ENCODE measurements at places on chromosomes 12 and 14. TPM values are rescaled to one million over a fixed set of nuclear protein-coding genes. Genes with fewer than 3 reads are reported as not detected.

The TAS2R7 gene
- not detected for total RNA-seq

The AQP2 gene
- not detected for total RNA-seq

The OTUB2 gene
- total RNA-seq, result 0.25 TPM

The PRPH gene
- not detected for total RNA-seq

The TAS2R42 gene
- not detected for total RNA-seq

The NT5DC3 gene
- 4.7 TPM for total RNA-seq

The OTOGL gene
- total RNA-seq, result not detected

The B4GALNT3 gene
- 0.39 TPM for total RNA-seq

The VRK1 gene
- total RNA-seq, result 30.1 TPM

The COX8C gene
- total RNA-seq, result not detected

The GPR68 gene
- 18.8 TPM for total RNA-seq

The DDIT3 gene
- total RNA-seq, result 159 TPM

The INHBE gene
- not detected for total RNA-seq

The PIP4P1 gene
- 65.6 TPM for total RNA-seq

The PTPRO gene
- total RNA-seq, result 0.94 TPM

The GPHB5 gene
- total RNA-seq, result not detected

The APAF1 gene
- 28.5 TPM for total RNA-seq

The BEST3 gene
- not detected for total RNA-seq

The JAG2 gene
- total RNA-seq, result 1.4 TPM

The PLA2G1B gene
- not detected for total RNA-seq

The POTEM gene
- not detected for total RNA-seq

The CD163L1 gene
- total RNA-seq, result not detected

The C12orf76 gene
- 13.5 TPM for total RNA-seq
